ENCODE measurements at places on chromosomes 4 and X.
A peak's percentile ranks its signal among the peaks of the same experiment; 100 is the strongest.

- peak; percentile 21 for DNase-seq
Observed at GRCh38 chrX:103215425-103215991, 600 bp downstream of the BEX4 start.

- peak; percentile 67 for DNase-seq
Observed at GRCh38 chrX:18390941-18391538, 34.4 kb upstream of the CDKL5 start.

- no peak for DNase-seq
Observed at GRCh38 chr4:93403571-93403970, 425.0 kb upstream of the ATOH1 start.

- no peak for DNase-seq
Observed at GRCh38 chr4:75345423-75345822, 168.8 kb downstream of the RCHY1 start.

DNA sequence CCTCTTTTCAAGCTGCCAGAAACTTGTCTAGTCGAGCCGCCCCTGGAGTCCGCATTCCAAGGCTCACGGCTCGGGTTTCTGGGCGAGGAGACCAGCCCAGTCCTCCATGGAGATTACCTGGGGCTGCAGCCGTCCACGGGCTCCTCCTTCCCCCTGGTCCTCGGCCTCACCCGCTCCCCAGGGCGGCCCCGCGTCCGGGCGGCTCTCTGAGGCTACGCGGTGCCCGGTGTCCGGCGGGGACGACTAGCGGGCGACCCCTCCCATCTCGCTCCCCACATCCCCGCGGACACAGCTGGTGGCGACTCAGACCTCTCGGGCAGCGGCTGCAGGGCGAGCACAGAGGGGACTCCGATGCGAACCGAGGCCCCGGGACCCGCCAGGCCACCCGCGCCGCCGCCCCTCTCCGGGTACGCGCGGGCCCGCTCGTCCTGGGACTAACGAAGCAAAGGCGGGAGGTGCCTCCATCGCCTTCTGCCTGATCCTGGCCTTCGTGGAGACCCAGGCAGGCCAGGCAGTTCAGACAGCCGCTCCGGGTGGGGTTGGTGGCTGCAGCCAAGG lies 159.4 kb downstream of the TRAM1L1 start:
- no peak for DNase-seq

DNA sequence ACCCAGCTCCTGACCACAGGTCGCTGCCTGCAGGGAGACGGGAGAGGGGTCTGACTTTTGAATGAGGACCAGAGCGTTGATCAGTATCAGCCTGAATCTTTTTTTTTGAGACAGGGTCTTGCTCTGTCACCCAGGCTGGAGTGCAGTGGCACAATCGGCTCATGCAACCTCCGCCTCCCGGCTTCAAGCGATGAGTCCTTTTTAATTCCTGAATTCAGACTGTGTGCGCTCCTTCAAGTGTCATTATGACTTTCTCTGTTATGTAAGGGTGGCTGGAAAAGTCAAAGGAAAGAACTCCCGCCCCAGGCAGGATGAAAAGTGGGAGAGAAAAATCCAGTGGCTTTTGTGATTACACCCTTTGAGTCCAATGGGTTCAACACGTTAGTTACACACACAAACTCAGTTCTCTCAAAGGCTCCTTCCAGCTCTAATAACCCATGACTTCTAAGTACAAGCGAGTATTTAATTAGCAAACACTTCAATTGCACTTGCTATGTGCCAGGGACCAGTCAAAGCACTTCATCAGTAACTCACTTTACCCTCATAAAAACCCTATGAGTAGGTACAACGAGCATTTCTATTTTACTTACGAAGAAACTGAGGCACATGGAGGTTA lies 44.4 kb downstream of the PDHA1 start:
- DNase-seq = no peak

- no peak for DNase-seq
Observed at GRCh38 chr4:140088323-140088967, 65.5 kb downstream of the MAML3 start.

DNA sequence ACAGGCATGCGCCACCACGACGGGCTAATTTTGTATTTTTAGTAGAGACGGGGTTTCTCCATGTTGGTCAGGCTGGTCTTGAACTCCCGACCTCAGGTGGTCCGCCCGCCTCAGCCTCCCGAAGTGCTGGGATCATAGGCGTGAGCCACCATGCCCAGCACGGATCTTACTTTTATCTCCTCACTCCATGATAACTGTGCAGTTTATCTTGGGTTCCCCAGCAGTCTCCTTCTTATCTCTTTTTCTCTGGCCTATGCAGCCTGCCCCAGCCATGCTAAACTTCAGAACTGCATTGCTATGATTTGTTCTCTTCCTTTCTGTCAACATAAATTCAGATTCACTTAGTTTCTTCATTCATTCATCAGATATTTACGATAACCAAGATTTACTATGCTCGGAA lies 22.4 kb downstream of the PAGE1 start:
- no peak for DNase-seq

GRCh38 chr4:71692198-71692597 lies 91.7 kb downstream of the GC start:
- no peak for DNase-seq

GRCh38 chr4:184167576-184167975 lies 50.1 kb downstream of the ENPP6 start:
- peak; percentile 32 for DNase-seq

GRCh38 chr4:110849461-110849860 lies 226.6 kb upstream of the PITX2 start:
- no peak for DNase-seq

DNA sequence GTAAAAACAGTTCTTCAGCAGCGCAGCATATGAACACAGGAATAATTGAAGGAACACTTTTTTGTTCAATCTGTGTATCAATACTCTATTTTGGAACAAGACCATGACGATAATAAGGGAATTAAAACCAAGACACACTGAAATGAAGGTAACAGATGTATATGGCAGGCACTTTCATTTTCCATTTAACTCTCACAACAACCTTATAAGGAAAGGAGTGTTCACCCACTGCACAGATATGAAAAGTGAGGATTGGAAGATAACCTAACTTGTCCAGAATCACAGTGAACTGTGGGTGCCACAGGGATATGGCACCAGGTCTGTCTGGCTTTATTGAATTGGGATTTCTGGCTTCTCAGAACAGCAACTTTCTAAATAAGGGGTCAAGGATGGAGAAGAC lies 153.3 kb downstream of the MID1IP1 start:
- DNase-seq = no peak

DNA sequence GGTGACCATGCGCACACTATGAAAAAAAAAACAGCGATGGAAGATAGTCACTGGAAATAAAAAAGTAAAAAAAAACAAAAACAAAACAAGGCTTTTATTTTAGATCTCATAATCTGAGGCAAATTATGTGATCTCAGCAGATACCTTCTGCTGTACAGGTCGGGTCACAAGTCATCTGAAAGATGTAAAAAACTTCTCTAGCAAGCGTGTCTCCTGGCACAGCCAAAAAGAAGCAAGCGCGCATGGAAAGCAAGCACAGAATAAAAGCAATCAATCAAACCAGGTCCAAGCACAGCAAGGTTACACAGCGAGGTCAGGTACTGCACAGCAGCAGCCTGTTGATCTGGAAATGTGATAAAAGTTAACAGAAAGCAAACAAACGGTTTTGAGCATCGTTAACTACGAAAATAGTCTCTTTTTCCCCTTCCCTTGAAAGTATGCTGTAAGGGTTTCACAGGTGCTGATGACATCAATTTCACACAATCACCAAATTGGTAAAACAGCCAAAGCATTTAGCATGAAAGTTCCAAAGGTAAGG lies 79.3 kb upstream of the MTNR1A start:
- no peak for DNase-seq

DNA sequence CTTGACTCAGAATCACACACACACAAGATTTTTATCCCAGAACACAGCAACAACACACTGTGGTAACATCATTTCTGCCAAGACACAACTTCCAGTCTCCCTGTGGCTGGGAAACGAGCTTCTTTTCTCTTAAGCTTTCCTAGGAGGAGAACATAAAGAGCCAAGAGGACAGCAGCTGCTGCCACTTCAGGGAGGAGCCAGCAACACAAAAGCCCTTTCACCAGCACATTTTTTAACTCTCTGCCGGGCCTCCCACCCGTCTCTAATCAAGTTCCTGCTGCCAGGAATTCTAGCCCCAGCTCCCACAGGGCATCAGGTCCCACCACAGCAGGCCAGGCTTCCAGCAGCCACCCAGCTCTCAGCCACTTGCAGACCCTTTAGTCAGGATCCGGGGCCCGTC lies 22.4 kb downstream of the FAT1 start:
- no peak for DNase-seq

DNA sequence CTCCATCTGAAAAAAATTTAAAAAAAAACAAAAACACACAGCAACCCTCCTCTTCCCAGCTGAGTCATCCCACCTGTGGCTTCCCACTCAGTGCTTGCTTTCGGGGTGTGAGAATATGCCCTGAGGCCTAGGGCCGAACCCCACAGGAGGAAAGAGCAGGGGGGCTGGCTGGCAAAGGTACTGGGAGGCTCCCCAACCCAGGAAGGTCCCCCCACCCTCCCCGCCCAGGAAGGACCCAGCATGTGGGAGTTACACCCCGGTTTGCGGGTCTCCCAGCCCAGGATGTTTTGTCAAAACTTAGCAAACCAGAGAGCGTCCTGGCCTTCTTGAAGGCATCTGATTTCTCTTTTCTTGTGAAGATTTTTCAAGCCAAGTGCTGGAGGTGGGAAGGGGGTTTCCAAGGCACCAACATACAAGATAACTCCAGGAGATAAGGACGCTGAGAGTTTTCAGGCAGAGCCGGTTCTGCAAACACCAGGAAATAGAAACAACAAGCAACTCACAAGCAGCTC lies 25.7 kb upstream of the CSF2RA start:
- no peak for DNase-seq

GRCh38 chr4:25160714-25161592 lies 704 bp upstream of the SEPSECS start:
- no peak for DNase-seq

GRCh38 chr4:32826169-32826568 lies 2106.0 kb downstream of the PCDH7 start:
- no peak for DNase-seq

DNA sequence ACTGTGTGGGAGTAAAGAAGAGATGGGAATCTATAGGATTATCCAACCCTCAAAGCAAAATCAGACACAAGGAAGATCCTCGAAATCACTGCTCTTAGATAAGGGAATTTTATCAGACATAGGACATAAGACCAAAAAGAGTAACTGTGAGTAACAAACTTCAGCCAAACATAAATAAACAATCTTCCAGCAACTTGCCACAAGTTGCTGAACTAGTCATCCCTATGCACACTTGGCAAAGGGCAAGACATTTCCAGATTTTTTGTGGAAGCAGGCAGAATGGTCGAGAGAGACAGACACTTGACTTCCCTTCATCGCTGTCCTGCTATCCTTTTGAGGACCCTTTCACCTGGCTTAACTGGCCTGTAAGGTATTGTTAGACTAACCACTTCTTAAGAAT lies 89.6 kb downstream of the KCNIP4 start:
- no peak for DNase-seq

DNA sequence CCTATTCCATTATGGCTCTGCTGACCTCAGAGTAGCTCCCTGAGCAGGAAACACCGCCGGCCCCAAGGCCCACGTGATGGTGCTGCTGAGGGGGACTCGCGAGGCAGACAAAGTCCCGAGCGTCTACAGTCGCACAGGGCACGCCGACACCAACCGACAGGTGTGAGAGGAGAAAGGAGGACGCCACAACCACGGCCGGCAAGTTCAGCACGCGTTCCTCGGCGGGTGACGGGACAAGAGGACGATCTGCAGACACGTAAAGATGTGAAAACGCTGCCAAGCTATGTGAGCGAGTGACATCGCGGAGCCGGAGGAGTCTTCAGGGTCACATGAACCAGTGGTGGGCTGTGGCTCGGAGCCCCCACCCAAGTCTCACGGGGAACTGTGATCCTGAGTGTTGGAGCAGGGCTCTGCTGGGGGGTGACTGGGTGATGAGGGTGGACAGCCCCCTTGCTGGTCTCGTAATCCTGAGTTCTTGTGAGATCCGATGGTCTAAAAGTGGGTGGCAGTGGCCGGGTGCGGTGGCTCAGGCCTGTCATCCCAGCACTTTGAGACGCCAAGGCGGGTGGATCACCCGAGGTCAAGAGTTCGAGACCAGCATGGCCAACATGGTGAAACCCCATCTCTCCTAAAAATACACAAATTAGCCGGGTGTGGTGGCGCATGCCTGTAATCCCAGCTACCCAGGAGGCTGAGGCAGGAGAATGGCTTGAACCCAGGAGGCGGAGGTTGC lies 34.0 kb downstream of the PPP2R3B start:
- DNase-seq = no peak

DNA sequence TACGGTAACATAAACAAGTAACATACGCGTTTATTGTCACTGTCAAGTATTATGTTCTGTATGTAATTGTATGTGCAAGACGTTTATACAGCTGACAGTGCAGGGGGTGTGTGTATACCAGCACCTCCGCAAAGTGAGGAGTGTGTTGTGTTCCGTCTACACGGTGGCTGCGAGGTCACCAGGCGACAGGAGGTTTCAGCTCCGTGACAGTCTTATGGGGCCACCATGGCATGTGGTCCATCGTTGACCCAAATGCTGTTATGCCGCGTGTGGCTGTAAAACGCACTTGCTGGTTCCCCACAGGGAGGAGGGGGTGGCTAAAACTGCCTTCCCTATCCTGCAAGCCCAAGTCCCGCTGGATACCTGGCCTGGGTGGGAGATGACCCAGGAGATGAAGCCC lies 25.0 kb downstream of the NSG1 start:
- no peak for DNase-seq

- DNase-seq = no peak
Observed at GRCh38 chr4:26935397-26935796, 74.8 kb downstream of the STIM2 start.

DNA sequence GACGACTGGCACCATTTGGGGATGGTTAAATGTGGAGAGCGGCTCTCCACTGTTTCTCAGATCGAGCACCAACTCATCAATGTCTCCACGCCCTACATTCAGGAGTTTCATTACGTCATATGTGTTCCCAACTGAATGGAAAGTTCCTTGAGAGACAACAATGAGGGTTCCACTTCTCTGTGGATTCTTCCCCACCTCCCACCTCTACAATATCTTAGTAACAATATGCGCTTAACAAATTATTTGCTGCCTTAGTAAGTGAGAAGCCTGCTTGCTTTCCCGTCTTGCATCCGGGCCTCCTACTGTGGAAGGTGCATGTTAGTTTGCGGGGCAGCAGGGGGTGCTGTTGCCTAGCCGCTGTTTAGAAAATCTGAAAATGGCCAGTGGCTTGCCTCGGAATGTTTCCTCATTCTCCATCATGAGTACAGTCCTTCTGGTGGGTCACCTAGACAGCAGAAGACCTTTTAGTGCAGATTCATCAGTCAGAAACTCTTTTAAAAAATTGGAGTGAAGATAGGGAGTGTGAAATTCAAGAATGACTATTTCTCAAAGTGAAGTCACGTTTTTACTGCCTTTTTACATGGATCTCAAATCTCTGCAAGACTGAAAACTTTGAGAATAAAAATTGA lies 55.7 kb downstream of the PHOX2B start:
- peak; percentile 46 for DNase-seq

GRCh38 chrX:74325130-74326059 lies 21.4 kb downstream of the ZCCHC13 start:
- DNase-seq = no peak

Data from transverse colon (tissue), 4 donors.